H9 (cell line): ENCODE measurements at places on chromosomes 11 and 22.

DNA sequence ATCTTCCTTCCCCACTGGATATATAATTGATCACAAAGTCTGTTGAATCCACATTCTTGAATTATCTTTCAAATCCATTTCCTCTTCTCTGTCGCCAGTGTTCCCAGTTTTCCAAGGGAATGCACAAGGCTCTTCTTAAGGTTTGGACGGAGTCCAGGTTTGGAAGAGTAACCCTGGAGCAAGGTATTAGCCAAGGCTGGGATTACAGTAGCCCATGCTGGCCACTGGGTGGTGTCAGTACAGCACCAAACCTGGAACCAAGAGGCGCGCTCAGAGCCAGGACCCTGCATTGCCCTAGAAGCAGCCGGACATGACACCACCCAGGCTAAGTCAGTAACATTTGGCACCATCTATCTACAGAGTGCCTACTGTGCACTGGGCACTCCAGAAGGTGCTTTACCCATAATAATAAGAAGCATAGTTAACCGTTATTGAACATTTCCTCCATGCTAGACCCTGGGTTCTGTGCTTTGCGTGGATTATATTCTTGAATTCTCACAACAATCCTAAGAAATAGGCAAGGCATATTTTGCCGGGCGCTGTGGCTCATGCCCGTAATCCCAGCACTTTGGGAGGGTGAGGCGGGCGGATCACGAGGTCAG, 48.0 kb upstream of the CLPB start:
- peak; percentile 81 for DNase-seq

- DNase-seq = no peak
Observed at GRCh38 chr11:132779497-132779896, 752.8 kb downstream of the OPCML start.

DNA sequence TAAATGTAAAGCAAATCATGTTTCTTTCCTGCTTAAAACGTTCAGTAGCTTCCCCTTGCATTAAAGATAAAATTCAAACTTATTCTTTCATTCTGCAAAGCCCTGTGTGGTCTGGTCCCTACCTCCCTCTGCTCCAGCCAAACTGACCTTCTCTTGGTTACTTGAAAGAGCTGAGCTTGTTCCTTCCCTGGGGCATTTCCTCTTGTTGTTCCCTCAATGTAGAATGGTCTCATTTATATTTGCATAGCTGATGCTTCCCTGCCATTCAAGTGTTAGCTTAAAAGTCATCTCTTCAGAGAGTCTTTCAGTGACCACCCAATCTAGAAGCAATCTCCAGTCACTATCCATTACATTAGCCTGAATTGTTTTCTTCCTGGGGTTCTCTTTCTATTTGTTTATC, 1618.5 kb upstream of the TENM4 start:
- DNase-seq = no peak

DNA sequence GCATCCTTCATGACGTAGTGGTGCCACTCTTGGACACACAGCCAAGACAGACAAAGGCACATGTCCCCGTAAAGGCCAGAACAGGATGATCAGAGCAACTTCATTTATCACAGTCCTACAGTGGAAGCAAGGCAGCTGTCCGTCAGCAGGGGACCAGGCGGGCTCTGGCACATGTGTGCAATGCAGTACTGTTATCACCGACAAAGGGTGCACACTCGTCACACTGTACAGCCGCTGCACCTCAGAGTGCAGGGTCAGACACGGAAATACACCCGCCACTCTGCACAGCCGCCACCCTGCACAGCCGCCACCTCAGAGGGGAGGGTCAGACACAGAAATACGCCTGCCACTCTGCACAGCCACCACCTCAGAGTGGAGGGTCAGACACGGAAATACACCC, 13.4 kb upstream of the IL17REL start:
- no peak for DNase-seq

- DNase-seq = no peak
Observed at GRCh38 chr11:115766561-115766960, 262.3 kb upstream of the CADM1 start.
